SW480 (cell line): ENCODE measurements at places on chromosomes 1 and 21.

DNA sequence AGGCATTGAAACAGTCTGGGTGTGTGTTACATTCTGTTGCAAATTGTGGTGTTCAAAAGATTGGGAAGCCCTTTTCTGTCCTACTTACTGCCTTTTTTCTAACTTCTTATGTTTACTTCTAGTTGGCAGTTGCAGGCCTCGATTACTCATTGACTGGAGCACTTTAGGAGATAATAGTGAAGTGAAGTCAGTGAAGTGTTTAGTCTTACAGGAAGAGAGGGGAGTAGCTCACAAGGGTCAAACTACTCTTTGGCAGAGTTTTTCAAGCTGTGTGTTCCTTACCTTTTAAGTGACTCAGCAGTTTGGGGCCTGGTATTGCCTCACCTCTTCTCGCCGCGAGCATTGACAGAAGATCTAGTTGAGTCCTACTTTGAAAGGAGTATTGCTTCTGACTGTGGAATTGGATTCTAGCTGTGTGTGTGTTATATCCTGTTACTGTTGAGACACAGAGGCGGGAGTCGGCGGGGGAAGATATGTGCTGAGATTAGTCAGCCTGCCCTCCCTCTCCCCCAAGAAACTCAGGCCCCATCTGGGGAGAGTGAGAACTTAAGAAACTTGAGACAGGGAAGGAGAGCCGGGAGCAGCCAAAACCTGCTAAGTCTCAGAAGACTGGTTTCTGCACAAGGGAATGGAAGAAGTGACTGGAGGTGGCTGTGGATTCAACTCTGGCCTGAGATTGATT is 19.3 kb downstream of the AHCYL1 start:
- no peak for DNase-seq

DNA sequence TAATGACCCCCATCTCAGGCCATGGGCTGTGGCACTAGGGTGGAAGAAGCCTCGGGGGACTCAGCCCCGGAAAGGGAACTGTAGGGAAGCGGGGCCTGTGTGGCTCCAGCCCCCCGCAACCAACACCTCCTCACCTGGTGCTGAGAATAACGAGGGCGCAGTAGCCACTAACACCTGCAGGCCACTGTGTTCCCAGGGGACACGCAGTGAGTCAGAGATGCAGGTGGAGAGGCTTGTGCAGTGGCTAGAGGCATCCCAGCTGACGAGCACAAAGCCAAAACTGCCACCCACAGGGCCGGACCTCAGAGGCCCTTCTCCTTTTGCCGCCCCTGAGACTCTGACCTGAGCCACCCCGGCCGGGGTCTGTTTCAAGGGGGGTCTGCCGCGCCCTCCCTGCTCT is 33.5 kb upstream of the CCDC27 start:
- DNase-seq, result peak; percentile 52

- DNase-seq, result no peak
Observed at GRCh38 chr1:185213091-185213490, 56.1 kb downstream of the SWT1 start.

GRCh38 chr1:41454406-41454805 is 30.1 kb downstream of the EDN2 start:
- DNase-seq, result peak; percentile 46

DNA sequence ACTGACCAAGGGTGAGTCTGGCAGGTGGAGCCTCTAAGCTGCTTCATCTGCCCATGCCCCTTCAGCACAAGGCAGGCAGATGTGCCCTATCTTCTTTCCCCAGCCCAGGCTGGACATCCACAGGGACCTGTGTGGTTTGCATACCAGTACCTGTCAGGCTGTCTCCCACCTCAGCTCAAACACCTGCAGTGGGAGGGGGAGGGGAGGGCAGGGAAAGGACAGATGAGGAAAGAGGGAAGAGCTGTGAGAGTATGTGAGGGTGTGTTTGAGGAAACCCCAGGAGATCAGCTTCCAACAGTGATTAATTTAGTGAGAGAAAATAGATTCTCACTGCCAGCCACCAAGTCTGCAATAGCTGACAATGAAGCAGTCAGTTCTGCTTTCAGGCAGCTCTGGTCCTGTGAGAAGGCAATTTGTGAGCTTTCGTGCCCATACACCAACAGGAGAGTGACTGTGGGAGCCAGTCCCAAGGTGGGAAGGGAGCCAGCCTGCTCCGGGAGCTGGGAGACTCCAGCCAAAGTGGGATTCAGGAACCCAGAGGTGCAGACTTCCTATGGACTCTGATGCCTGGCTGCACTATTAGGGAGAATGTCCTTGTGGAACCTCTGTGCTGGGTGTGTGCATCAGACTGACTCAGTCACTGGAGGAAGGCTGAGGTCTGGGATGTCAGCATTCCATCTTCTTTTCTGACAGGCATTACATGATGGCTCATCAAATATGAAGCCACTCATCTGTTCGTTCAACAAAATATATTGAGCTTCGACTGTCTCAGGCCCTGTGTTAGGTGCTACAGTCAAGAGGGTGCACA is 59.7 kb downstream of the TNR start:
- DNase-seq, result no peak

- no peak for DNase-seq
Observed at GRCh38 chr1:100395913-100396312, 43.6 kb downstream of the CDC14A start.

GRCh38 chr1:168607872-168608428 is 31.5 kb downstream of the XCL1 start:
- no peak for DNase-seq

DNA sequence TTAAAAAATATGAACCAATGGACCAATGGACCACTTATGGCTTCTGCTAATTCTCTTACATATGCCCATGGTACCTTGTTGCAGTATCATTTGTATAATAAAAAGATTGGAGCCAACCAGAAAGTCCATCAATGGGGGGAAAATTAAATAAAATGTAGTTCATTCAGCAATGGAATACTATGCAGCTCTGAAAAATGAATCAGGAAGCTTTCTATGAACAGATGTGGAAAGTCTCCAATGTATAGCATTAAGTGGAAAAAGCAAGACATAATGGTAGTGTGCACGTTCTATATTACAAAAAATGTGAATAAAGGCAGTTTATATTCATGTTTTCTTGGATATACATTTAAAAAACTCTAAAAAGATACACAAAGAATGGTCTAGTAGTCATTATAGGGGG is 101.3 kb downstream of the KCNJ15 start:
- no peak for DNase-seq

DNA sequence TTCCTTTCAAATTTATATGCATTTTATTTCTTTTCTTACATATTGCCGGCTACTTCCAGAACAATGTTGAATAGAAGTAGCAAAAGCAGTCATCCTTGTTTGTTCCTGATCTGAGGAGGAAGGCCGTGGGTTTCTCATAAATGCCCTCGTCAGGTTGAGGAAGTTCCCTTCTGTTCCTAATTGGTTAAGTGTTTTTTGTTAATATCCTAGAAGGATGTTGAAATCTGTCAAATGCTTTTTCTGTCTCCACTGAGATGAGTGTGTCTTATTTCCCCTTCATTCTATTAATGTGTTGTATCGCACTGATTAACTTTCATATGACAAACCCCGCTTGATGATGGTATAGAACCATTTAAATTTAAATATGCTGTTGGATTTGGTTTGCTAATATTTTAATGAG is 15.4 kb downstream of the TTLL10 start:
- DNase-seq, result no peak

DNA sequence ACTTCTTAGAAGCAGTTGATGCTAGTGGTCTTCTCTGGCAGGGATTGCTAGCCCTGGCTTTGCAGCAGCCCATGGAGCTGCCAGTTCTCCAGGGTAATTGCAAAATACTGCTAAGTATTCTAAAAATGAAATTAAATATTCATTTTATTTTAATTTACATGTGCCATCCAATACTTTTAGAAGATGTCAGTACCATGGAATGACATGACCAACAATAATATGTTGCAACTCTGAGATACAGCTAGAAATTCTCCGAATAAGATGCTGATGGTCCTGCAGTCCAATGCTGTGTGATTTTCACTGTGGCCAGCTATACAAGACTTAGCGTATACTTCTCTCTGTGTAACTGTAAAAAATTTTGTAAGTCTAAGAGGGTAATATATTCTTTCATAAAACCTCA is 20.0 kb upstream of the WARS2 start:
- DNase-seq, result no peak

GRCh38 chr1:1213345-1214265 is at the start of gene TNFRSF4:
TNFRSF4 (minus strand) TSS chr1:1214153; CDS start chr1:1214127, 26 bp downstream.
- DNase-seq, result peak; percentile 52

GRCh38 chr1:86434059-86434458 is 10.1 kb downstream of the CLCA2 start:
- no peak for DNase-seq

DNA sequence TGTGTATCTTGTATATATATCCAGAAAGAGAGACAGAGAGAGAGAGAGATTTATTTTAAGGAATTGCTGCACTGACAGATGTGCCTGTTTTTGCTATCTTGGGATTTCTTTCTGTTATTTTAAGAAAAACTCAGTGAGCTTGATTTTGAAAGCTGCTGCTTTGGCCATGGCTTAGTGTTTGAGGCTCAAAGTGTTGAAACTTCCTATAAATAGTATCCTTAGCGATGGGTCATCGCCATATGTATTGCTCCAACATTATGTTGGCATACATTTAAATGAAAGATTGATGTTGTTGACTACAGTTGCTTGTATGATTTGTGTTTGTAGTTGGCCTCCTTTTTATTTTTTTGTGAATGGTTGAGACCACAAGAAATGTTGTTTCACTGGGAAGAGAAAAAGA is 29.0 kb upstream of the NTPCR start:
- no peak for DNase-seq

- no peak for DNase-seq
Observed at GRCh38 chr1:10149231-10149630, 61.1 kb upstream of the KIF1B start.

- no peak for DNase-seq
Observed at GRCh38 chr1:30739601-30740000, 16.2 kb upstream of the MATN1 start.

DNA sequence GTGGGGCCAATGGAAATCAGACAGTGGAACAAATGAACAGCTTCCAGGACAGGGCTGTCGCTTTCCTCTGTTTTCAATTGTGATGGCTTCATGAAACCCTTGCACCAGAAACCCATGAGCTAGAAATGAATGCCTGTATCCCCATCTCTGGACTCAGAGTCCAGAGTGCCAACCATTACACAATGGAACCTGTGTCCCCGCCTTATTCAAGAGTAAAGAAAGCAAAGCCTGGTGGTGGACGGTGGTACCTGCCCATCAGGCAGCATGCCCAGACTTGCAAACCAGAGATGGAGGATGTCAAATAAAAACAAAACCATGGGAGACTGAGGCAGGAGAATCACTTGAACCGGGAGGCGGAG is 4.4 kb upstream of the CAPN2 start:
- DNase-seq, result peak; percentile 66

DNA sequence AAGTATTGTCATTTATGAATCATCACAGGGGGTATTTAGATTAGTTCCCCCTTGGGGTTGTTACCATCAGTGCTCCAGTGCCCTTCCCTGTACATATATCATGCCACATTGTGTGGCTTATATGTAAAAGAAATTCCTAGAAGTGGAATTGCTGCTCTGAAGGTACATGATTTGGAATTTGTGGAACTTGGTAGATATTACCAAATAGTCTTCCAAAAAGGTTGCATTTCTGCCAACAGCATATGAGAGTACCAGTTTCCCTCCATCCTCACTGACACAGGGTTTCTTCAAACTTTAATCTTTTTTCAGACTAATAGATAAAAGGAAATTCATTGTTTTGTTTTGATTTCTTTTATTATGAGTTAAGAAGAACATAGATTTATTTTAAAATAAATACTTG is 41.3 kb downstream of the AKNAD1 start:
- DNase-seq, result no peak

DNA sequence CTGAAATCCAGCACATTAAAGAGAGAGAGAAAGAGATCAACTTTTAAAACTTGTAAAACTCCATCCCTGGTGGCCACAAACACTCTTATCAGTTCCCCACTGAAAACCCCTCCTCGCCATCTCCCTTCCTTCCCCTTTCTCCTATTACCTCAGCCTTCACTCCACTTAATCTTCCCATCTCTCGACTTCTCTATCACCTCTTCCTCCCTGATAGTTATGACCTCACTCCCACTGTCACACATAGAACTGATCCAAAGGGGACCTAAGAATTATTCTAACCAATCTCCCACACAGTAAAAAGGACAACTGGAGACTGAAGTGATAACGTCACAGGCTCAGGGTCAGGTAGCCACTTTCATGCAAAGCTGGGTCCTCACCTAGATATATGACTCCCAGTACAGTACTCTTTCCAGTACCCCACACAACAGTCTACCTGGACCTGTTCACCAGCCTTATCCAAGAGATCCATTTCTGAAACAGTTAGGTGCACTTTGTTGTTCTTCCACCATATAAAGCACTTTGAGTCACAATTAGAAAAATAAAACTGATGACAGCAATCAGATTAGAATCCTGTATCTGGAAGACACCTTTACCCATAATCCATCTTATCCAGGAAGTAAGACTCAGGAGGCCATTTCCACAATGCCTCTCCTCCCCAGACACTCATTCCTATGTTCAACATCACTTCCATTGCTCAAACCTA is 324.8 kb downstream of the SMYD3 start:
- no peak for DNase-seq

DNA sequence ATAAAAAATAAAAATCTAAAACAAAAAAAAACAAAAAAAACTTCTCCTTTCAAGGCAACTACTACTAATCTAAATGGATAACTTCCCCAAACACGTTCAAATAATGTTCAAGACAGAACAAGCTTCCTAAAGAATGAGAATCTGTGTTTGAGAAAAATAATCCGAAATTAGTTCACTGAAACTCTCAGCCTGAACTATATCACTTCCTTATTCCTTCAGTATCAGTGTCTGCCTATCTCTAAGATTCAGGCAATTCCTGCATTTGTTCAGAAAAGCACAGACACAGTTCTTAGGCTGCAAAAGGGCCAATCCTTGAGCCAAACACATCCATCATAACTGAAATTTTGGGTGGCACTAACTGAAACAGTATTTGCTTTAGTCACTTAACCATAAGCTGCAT is 22.4 kb downstream of the DSTYK start:
- DNase-seq, result no peak

GRCh38 chr1:9235096-9235459 is 504 bp downstream of the H6PD start:
- no peak for DNase-seq

DNA sequence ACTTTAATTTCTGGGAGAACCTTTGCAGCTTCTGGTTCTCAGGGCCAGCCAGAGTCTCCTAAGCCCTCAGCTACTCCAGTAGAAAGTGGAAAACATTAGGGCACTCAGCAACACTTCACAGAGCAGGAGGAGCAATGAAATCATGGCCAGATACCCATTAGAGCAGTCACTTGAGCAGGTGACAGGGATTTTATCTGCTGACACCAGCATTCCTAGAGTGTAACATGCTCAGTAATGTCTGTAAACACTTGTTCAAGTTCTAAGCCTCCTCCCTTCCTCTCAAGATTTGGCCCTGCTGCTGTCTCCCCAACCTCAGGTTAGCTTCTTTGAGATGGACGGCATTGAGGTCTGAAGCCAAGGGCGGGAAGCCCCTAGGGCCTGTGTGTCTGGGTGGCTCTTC is 218.0 kb downstream of the GRIK3 start:
- no peak for DNase-seq

GRCh38 chr1:115135681-115136080 is 46.4 kb upstream of the TSPAN2 start:
- DNase-seq, result no peak

GRCh38 chr21:29634418-29634817 is 305.4 kb downstream of the GRIK1 start:
- DNase-seq, result no peak

- DNase-seq, result no peak
Observed at GRCh38 chr21:24222676-24223075, 1384.6 kb downstream of the MRPL39 start.
